Activated CD4-positive, alpha-beta T cell treated with anti-CD3 and anti-CD28 coated beads, Interleukin-2, amount 50 U/mL, for 24 hours (primary cell): ENCODE measurements at places on chromosomes 6 and 20.

- no peak for DNase-seq
Observed at GRCh38 chr20:20480126-20480525, 112.2 kb downstream of the INSM1 start.

GRCh38 chr20:63847237-63848002 is 13.9 kb upstream of the ABHD16B start:
- DNase-seq: no peak

- no peak for DNase-seq
Observed at GRCh38 chr6:133326584-133326983, 85.4 kb downstream of the EYA4 start.

GRCh38 chr6:64811119-64811518 is 895.9 kb downstream of the EYS start:
- DNase-seq: no peak
